IPS DF 6.9 (cell line): ENCODE measurements at places on chromosomes 16 and 17.

DNA sequence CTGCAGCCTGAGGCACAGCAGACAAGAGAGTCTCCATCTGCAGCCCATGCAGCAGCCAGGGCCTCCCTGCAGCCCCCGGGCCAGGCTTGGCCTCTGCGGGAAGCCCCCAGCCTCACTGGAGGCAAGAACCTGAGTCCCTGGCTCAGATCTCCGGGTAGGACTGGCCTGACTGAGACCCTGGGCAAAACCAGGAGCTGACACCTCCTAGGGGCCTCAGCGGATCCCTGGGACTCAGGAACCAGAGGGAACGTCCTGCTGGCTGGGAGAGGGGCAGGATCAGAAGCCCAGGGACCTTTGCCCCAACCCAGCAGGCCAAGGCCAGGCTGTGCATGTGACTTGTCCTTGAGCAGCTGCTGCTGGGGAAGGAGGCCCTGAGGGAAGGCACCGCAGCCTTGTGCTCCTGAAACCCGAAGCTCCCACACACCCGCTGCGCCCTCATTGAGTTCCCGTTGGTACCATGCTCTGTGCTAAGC is 1.7 kb upstream of the PRSS21 start:
- no peak overlapping the region for H3K27ac ChIP-seq
- H3K4me1 ChIP-seq, result 0 out of 2 replicates have a peak, but pooled peaks cover 2% of the 10 kb centered on the region
- no peaks in the 10 kb centered on the region for H3K36me3 ChIP-seq
- H3K27me3 ChIP-seq, result no peaks in the 10 kb centered on the region
- no peak for DNase-seq

GRCh38 chr16:60771138-60771537 is 1265.1 kb downstream of the CDH8 start:
- no peaks in the 10 kb centered on the region for H3K36me3 ChIP-seq
- no peaks in the 10 kb centered on the region for H3K27me3 ChIP-seq
- H3K27ac ChIP-seq, result no peak overlapping the region
- DNase-seq, result no peak
- no peaks in the 10 kb centered on the region for H3K4me1 ChIP-seq

DNA sequence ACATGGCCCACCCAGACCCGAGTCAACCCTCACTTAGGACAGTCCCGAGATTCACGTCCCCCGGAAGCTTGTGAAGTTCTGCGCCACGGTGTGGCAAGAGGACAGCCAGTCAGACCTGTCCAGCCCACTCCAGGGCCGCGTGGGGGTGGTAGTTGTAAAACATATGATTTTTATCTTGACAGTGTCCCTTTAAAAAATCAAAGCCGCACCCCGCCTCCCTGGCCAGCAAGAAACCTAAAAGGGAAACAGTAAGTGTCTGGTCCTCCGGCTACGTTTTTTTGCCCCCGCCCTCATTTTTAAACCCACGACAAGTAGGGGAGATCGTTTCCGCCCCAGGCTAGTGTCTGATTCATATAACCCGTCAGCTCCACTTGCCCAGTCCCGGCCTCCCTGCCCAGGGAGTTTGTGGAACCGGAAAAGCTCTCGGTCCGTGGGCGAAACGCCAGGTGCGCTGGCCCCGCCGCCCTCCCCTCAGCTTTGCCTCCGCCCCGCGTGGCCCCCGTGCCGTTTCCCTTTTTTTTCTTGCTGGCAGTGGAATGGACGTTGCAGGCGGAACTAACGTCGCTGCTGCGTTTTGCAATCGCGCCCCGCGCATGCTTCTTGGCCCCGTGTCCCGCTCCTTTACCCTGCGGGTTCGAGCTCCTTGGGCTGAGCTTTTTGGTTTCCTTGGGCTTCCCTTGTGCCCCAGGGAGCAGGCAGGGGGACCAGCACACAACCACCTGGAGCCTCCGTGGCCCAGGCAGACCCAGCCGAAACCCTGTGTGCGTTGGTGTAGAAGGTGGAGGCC is 13.3 kb upstream of the NUDT16L1 start:
- H3K4me3 ChIP-seq, result no peak overlapping the region
- DNase-seq, result no peak
- H3K27ac ChIP-seq, result no peak overlapping the region
- no peaks in the 10 kb centered on the region for H3K27me3 ChIP-seq
- no peaks in the 10 kb centered on the region; the same call in 1 of the 2 replicates for H3K4me1 ChIP-seq
- H3K36me3 ChIP-seq, result peaks cover 12% of the 10 kb centered on the region

DNA sequence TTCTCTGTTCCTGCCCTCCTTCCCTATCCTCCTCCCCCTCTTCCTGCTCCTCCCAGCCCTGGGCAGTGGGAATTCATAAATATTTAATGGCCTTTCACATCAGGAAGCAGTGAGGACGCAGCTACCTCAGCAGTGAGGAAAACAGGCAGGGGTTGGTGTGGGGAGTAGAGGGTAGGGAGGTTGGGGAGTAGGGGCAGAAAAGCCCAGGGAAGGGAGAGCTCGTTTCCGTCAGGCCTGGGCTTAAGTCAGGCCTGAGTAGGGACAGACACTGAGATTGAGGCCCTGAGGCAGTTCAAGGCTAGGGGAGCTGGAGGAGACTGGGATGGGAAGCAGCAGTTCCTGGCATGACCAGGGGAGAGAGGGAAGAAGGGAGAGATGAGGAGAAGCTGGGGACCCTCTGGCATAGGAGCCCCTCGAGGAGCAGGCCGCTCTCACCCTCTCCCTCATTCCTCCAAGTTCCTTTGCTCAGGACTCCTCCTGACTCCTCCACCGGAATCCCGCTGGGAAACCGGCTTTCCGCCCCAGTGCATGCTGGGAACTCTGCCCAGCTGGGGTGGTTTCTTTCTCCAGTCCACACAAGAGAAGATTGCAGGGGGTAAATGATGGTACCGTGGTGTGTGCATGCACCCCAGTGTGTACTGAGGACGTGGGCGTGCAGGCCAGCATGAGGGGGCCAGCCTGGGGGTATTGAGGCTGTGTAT is 6.2 kb downstream of the SAMD14 start:
- no peaks in the 10 kb centered on the region for H3K27me3 ChIP-seq
- DNase-seq, result no peak
- H3K4me1 ChIP-seq, result peaks cover 2% of the 10 kb centered on the region; the same call in 1 of the 2 replicates
- no peak overlapping the region for H3K4me3 ChIP-seq
- no peak overlapping the region for H3K27ac ChIP-seq
- H3K36me3 ChIP-seq, result no peaks in the 10 kb centered on the region

DNA sequence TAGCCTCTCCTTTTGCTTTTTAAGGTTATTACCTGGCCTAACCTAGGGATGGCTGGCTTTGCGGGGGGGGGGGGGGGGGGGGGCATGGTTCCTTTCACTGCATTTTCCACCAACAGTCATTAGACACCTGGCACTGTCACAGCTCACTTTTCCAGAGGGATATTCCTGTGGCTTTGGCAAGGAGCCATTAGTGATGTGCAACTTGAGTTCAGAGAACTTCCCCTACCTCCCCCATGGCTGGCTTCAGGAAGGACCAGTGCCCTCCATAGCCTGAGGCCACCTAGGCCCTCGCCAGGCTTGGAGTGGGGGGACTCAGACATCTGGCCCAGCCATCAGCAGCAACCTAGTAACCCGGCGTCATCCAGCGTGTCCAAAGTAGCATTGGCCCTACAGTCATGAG is 234.6 kb downstream of the CPPED1 start:
- H3K27ac ChIP-seq, result no peak overlapping the region
- DNase-seq, result no peak
- no peak overlapping the region for H3K4me3 ChIP-seq

GRCh38 chr17:4369557-4370230 is 3.2 kb upstream of the UBE2G1 start:
- H3K27ac ChIP-seq, result no peak overlapping the region
- H3K27me3 ChIP-seq, result no peaks in the 10 kb centered on the region
- H3K4me3 ChIP-seq, result no peak overlapping the region
- no peaks in the 10 kb centered on the region for H3K4me1 ChIP-seq

GRCh38 chr16:50498431-50499155 is 49.6 kb upstream of the NKD1 start:
- DNase-seq, result no peak
- H3K4me1 ChIP-seq, result no peaks in the 10 kb centered on the region
- H3K4me3 ChIP-seq, result no peak overlapping the region
